ENCODE measurements at places on chromosomes 7 and 10.

- DNase-seq = no peak
These were observed 19.1 kb upstream of the GPAM start for GRCh38 chr10:112202561-112203241.

DNA sequence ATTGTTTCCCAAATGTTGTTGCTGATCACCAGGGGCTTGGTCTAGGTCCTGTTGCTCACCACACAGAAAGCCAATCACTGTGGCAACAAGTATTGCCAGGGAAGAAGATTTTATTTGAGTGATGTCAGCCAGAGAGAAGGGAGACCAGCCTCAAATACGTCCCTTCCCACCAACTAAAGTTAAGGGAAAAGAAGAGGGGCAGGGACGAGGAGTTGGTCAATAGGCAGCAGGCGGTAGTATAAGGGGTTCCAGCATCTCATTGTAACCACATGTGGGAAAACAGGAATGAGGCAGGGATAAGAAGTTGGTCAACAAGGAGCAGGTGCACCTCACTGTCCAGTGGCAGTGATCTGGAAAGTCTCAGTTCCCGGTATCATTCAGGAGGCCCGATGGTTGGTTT is 138.9 kb upstream of the KCNMA1 start:
- DNase-seq = no peak

DNA sequence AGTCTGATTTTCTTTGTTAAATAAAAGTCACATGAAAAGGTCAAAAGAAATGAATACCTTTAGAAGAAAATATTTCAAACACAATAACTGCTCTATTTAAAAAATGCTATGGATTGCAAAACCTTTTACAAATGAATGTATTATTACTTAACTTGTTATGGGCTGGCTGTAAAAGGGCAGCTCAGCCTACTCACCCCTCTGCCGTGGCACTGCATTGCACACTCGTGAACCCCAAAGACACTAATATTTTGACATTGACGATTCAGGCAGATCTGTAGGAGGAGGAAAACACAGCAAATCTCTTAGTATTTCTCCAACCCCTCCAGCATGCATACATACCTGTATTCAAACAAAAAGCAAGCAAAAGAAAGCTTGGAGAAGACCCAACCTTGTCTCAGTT is 149.5 kb downstream of the FANK1 start:
- DNase-seq = no peak

GRCh38 chr7:100952641-100953040 is 3.3 kb downstream of the MUC3A start:
- DNase-seq = no peak

- no peak for DNase-seq
These were observed 1.4 kb upstream of the HOXA7 start for GRCh38 chr7:27157702-27158431.
